Aorta (tissue), 5 donors: ENCODE measurements at places on chromosomes 13 and 19. TPM values are rescaled to one million over a fixed set of nuclear protein-coding genes. Genes with fewer than 3 reads are reported as not detected.

DNA sequence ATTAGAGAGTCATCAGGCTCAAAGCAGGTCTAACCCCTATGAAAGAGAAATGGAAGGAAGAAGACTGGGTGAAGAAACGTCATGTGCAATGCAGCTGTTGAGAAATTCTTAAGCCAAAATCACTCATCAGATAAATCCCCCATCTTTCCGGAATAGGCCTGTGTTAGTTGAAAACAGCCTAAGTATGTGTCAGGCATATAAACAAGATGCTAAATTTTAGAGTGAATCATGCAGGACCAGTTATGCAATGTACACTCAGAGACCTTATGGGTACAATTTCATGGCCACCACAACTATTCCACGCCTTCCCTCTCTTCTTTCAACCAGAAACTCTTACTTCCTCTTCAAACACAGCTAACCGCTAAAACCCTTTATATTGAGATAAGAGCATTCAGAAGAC lies 717.7 kb upstream of the ATXN8OS start:
- DNase-seq, result no peak

DNA sequence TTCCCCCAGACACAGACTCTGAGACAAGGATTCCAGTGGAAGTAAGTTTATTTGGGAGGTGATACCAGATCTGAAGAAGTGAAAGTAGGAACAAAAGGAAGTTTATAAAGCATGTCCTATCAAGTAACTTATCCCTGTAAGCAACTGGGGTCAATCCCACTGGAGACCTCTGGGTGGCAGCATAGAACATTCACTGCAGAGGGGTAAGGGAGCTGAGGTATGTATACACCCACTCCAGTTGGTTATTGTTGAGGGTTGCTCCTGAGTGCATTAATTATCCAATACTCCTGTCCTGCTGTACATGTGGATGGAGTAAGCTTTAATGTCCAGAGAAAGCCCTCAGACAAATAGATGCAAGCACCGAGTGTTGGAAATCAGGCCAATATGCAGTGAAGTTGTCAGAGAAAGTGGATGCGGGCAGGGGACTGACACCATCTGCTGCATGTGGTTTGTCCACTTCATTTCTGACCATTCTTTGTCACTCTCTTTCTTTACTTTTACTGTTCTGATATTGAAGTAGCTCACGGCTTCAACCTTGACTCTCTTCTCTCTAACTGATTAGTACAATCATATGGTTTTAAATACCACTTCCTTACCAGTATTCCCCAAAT lies 46.7 kb downstream of the NOTCH3 start:
- DNase-seq, result peak; percentile 51

GRCh38 chr13:84500016-84500415 lies 617.7 kb upstream of the SLITRK1 start:
- no peak for DNase-seq

DNA sequence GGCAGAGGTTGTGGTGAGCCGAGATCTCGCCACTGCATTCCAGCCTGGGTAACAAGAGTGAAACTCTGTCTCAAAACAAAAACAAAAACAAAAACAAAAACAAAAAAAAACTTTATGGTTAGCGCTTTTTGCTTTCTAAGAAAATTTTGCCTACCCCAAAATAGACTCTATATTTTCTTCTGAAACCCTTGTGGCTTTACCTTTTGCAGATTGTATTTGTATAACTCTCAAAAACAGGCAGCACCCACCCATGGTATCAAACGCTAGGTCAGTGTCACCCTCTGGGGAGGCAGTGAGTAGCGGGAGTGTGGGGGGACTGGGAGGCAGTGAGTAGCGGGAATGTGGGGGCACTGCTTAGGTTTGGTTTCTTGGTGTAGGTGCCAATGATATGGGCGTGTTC lies 7.5 kb upstream of the SLC39A3 start:
- DNase-seq, result no peak

- no peak for DNase-seq
Measured at GRCh38 chr19:2126879-2127518, 24.4 kb downstream of the AP3D1 start.

GRCh38 chr13:107734891-107735625 lies 480.3 kb downstream of the LIG4 start:
- no peak for DNase-seq

GRCh38 chr13:83831796-83832195 lies 50.5 kb downstream of the SLITRK1 start:
- DNase-seq, result no peak

DNA sequence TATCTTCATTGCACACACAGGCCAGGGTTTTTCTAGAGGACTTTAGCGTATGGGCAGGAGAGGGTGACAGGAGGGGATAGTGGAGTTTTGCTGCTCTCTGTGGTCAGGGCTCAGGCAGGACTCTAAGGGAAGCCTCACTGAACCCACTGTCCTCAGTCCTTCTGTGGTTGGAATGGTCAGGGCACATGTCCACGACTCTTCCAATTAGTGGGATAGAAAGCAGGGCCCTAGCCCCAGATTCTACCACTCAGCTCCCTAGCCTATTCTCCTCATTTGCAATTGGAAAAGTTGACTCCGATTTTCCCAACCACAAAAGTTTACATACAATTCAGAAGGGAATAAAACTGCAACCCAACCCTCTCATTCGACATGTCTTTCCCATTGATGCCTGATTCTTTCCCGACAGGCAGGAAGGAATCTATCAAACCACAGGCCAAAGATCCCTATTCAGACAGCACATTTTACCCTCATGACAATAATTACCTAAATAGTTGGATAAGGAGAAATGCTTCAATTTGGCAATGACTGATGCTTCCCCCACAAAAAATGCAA lies 38.2 kb downstream of the TGDS start:
- DNase-seq, result no peak

- no peak for DNase-seq
Measured at GRCh38 chr19:41442473-41443355, at the start of gene ERICH4. TSS of gene ERICH4 (plus strand) at chr19:41443156. CDS start at chr19:41443170, 14 bp downstream.

GRCh38 chr19:11023016-11023415 lies 62.2 kb downstream of the SMARCA4 start:
- DNase-seq, result no peak

DNA sequence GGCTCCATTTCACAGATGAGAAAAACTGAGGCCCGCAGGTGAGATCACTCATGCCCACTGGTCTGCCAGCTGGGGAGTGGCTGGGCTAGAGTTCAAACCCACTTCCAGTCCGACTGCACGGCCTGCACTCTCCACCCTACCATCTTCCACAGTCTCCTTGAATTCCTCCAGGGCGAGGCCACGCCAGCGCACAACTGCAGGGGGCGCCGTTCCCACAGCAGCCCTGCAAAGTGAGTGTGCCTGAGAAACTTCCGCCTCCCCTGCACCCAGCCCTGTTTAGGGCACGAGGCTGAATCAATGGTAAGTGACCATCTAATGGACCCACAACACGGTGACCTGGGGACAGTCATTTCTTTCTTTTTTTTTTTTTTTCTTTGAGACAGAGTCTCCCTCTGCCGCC lies 829 bp upstream of the ATCAY start:
- no peak for DNase-seq

- DNase-seq, result no peak
Measured at GRCh38 chr19:3263866-3264265, 39.4 kb downstream of the CELF5 start.

GRCh38 chr19:3606690-3607289 lies at the start of gene TBXA2R:
TSS of gene TBXA2R (minus strand) at chr19:3606875. CDS start at chr19:3600634, 6,241 bp downstream.
- peak; percentile 90 for DNase-seq

DNA sequence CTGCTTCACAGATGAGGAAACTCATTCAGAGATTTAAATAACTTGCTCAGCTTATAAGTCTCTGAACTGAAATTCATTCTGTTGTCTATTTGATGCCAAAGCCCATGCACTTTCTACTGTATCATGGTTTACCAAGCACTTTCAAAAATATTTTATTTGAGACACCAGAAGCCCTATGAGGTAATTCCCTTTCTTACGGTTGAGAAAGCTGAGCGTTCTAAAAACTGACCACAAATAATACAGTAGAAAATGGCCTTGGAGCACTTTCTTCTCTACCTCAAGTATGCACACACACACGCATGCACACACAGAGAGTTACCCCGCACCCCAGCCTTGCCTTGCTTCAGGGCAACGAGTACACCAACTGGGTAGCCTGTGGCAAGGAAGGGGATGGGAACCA lies 228.5 kb downstream of the RFC3 start:
- no peak for DNase-seq

DNA sequence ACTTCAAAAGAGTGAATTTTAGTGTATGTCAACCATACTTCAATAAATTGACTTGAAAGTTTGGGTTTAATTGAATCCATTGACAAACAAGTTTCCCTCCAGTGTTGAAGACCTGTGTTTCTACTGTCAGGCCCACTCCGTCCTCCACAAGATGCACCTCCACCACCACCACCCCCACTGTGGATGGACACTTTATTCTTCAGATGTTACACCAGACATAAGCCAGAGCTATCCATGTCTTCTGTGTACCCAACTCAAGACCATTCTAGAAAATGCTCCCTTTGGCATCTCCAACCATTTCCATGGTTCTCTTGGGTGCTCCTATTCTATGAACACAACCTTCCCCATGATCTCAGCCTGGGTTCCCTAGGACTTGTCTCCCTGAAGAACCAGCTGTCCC lies 207.0 kb downstream of the COL4A1 start:
- DNase-seq, result no peak

GRCh38 chr19:5214902-5215301 lies 125.7 kb downstream of the PTPRS start:
- no peak for DNase-seq

DNA sequence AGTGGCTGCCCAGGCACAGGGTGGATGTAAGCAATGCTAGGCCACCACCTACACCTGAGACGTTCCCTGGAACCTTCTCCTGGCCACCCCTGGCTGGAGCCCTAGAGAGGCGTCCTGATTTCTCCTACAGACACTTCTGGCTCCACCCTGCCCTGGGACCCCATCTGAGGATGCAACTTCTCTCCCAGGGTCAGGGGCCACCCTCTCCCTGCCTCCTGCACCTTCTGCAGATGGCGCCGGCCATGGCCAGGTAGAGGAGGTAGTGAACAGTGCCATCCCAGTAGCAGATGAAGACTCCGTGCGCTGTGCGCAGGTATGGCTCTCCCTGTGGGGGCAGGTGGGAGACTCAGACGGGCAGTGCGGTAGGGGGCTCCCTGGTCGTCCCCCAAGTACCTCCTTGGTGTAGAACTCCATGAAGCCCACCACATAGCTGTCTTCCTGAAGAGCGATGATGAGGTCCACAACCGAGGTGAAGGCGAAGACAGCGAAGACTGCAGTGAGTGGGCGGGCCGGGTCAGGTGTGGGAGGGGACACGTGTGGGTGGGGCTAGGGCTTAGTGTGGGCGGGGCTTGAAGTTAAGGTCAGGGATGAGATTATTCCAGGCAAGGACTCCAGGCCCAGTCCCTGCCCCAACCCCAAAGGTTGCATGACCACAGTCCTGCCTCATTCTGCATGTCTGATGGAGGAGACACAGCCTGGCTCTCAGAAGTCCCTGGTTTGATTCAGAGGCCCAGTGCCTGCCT lies 3.0 kb downstream of the TM6SF2 start:
- DNase-seq, result no peak

DNA sequence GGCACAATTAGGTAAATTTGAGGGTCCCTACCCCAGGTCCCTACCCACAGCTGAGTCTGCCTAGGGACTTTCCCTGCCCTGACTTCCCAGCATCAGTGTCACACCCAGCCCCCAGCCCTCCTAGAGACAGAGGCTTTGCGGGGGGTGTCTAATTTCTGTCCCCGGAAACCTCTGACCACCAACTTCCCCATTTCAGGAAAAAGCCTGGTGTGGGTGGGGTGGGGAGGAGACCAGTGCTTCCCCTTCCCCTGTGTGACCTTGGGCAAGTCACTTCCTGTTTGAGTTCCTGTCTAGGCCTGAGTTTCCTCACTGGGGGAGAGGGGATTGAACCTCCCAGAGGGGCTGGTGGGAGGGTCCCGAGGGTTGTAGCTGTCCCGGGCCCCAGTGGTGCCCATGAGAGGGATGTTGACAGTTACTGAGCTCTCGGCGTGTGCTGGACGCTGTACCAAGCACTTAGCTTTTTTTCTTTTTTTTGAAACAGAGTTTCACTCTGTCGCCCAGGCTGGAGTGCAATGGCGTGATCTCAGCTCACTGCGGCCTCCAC lies 7.9 kb downstream of the VASP start:
- no peak for DNase-seq

GRCh38 chr13:81916461-81916860 lies 1575.5 kb upstream of the SPRY2 start:
- no peak for DNase-seq

Gene KLK4
- not detected for total RNA-seq

Gene RNF17
- 0.52 TPM for total RNA-seq

Gene SLC7A9
- 1.2 TPM for total RNA-seq

Gene PSG3
- total RNA-seq, result not detected

Gene CACNG8
- 0.33 TPM for total RNA-seq

Gene RASIP1
- 31.2 TPM for total RNA-seq
